ENCODE measurements at places on chromosomes 1 and 21.

DNA sequence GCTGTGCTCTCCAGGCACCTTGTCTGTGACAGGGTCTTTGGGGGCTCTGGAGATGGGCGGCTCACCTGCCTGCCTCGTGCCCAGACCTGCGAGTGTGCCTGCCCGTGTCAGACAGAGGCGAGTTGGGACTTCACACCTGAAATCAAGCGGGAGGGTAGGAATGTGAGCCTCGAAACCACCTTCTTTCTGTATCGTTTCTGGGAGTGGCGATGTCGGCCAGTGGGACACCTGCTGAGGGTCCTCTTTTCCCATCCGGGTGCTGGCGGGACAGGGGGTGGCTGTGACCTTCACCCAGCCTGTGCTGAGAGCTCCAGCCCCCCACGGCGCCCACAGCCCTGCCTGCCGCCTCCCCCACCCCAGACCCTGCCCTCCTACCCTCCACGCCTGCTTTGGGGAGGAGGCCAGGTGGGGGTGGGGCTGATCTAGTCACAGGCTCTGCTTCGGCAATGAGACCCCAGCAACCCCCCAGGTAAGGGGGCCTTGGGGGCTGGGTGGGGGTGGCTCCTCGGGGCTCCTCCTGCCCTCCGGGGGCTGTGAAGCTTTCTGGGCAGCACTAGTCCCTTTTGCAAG is 15.6 kb upstream of the FAAP20 start:
- peaks cover 38% of the 10 kb centered on the region for H3K4me1 ChIP-seq
- H3K27me3 ChIP-seq: no peaks in the 10 kb centered on the region
- no peak for DNase-seq
- no peak overlapping the region for H3K4me3 ChIP-seq

GRCh38 chr21:45380566-45380965 is 24.4 kb upstream of the COL18A1 start:
- H3K27ac ChIP-seq: peak overlapping the region; percentile 49
- no peak overlapping the region for H3K4me3 ChIP-seq
- H3K27me3 ChIP-seq: no peaks in the 10 kb centered on the region

DNA sequence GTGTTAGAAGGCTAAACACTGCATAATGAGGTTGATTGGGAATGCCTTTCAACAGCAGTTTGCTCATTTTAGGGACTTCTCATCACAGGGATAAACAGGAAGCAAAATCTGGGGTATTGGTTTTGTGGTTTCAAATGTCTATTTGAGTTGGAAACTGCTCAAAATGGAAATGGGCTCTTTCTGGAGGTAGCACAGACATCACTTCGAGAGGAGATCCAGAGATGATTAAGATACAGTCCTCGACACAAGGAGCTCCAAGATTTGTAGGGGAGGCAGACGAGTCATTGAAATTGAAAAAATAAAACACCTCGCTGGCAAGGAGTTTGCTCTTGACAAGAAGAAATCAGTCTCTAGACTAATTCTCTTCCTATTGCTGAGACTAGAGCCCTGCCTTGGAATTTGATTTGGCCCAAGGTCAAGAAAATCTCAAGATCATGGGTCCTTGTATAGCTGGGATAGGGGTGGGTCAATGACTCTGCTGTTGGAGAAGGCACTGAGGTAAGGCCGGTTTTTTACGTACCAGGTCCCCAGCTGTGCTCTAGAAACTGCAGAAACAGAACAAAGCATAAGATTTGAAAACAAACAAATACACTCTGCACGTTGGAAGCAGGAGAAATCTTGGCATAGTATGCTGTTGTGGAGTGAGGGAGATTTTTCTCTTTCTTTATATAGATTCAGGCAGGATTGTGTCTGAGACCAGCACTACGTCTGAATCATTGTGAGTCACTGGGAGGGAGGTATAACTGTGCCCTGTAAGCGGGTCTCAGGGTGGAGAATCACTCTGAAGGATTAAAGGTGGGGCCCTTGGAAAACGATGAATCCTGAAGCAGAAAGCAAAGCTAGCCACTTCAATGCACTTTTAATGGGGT is 17.7 kb upstream of the KLHDC8A start:
- no peak overlapping the region for H3K4me3 ChIP-seq
- no peaks in the 10 kb centered on the region for H3K36me3 ChIP-seq
- peaks cover 39% of the 10 kb centered on the region for H3K4me1 ChIP-seq
- peaks cover 14% of the 10 kb centered on the region for H3K27me3 ChIP-seq
- H3K27ac ChIP-seq: no peak overlapping the region
- DNase-seq: no peak

DNA sequence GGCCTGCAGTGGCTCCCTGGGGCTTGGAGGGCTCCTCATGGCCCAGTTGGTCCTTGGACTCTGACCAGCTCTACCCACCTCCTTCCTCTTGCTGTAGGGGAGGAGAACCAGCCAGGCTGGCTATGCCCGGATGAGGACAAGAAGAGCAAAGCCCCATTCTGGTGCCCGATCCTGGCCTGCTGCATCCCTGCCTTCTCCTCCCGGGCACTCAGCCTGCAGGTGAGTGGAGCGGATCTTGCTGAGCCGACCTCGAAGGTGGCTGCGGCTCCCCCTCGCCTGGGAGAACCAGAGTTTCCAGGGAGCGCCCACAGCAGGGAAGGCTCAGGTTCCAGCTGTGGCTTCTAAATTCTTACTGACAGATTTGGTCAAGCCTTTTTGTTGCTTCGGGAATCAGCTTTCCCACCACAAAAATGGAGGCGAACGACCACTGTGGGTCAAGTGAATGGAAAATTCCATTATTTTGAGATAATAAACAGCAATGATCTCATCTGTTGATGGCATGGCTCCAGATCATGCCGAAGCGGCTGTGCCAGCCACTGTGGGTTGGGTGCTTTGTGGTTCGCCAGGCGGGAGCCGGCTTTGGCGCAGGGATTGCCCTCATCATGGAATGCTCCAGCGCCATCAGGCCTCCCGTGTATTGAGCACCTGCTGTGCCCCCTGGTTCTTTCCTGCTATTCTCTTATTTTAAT is 106.5 kb upstream of the ACTL8 start:
- H3K36me3 ChIP-seq: peaks cover 4% of the 10 kb centered on the region
- no peak overlapping the region for H3K4me3 ChIP-seq

DNA sequence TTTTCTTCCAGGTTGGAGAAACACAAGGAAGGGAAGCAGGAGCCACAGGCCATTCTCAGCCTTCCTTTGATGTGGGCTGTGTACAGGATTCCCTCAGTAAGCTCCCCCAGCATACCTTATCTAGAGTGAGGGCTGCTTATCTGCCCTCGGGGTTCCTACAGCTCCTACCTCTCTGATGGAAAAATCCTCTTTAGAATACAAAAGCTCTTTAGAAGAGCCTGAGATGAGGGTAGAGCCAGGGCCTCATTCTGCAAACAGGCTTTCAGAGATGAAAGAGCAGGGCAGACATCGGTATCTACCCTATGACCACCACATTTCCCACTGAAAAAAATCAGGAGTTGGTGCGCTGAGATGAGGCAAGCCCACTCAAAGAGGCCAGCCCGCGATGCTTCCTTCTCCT is 85.1 kb downstream of the PLPP3 start:
- H3K27me3 ChIP-seq: no peaks in the 10 kb centered on the region
- H3K36me3 ChIP-seq: peaks cover 28% of the 10 kb centered on the region
- no peak overlapping the region for H3K4me3 ChIP-seq

- H3K27ac ChIP-seq: no peak overlapping the region
- no peaks in the 10 kb centered on the region for H3K36me3 ChIP-seq
- no peak for DNase-seq
These were observed 120.6 kb downstream of the PTBP2 start for GRCh38 chr1:96842215-96842614.

DNA sequence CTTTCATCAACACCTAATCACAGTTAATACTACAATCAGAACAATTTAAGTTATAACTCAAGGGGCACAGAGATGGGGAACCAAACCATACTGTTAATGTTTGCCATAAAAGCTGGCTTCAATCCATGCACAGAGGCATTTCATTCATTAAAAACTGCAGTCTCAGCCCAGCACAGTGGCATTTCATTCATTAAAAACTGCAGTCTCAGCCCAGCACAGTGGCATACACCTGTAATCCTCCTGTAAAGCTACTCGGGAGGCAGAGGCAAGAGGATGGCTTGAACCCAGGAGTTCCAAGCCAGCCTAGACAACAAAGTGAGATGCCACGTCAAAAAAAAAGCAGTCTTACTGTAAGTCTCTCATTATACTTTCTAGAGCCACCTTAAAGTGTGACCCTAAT is 29.2 kb downstream of the ARID4B start:
- H3K27me3 ChIP-seq: no peaks in the 10 kb centered on the region
- no peak overlapping the region for H3K27ac ChIP-seq
- DNase-seq: no peak
- H3K36me3 ChIP-seq: peaks cover 13% of the 10 kb centered on the region
- no peak overlapping the region for H3K4me3 ChIP-seq
- peaks cover 6% of the 10 kb centered on the region for H3K4me1 ChIP-seq

DNA sequence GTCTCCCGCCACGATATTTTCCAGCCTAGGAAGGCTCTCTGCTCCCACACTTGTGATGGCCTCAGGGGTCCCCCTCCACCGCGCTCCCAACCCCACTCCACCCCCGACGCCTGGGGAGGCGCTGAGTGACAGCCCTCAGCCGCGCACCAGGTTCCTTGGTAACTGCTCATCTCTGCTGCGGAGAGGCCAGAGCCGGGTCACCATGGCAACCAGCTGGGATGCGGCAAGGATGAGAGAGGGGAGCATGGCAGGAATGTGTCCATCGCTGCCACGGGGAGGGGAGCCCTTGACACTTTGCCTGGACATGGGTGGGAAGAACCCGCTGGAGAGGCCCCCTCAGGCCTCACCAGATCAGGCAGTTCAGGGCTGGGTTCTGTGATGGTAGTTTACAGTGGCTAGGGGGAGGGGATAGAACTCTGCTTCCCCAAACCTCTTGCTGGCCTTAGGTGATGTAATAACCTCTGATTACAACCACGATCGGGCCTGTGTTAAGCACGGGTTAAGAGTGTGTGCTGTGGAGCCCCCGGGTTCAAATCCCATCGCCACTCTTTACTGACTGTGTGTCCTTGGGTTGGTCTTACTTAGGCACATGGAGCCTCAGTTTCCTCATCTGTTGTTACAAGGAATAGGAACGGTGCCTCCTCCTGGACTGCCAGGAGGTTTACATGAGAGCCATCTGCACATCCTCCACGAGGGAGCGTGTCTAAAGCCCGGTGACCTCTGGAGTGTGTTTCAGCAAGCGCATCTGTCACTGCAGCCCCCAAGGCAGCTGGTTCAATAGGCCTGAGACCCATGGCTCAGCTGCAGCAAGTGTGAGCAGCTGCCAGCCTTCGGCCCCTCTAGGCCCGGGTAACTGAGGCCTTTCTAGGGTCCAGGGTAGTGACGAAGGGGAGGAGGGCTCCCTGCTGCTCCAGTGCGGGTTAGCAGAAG is 6.3 kb downstream of the KIF17 start:
- H3K4me1 ChIP-seq: no peaks in the 10 kb centered on the region
- H3K36me3 ChIP-seq: no peaks in the 10 kb centered on the region

GRCh38 chr1:3736708-3737107 is 15.5 kb upstream of the CCDC27 start:
- DNase-seq: no peak
- no peak overlapping the region for H3K4me3 ChIP-seq
- H3K36me3 ChIP-seq: peaks cover 12% of the 10 kb centered on the region
- no peaks in the 10 kb centered on the region for H3K4me1 ChIP-seq

GRCh38 chr1:198125995-198126735 is 30.6 kb upstream of the NEK7 start:
- peaks cover 34% of the 10 kb centered on the region for H3K4me1 ChIP-seq
- H3K27me3 ChIP-seq: no peaks in the 10 kb centered on the region
- peak overlapping the region; percentile 90 for H3K27ac ChIP-seq

DNA sequence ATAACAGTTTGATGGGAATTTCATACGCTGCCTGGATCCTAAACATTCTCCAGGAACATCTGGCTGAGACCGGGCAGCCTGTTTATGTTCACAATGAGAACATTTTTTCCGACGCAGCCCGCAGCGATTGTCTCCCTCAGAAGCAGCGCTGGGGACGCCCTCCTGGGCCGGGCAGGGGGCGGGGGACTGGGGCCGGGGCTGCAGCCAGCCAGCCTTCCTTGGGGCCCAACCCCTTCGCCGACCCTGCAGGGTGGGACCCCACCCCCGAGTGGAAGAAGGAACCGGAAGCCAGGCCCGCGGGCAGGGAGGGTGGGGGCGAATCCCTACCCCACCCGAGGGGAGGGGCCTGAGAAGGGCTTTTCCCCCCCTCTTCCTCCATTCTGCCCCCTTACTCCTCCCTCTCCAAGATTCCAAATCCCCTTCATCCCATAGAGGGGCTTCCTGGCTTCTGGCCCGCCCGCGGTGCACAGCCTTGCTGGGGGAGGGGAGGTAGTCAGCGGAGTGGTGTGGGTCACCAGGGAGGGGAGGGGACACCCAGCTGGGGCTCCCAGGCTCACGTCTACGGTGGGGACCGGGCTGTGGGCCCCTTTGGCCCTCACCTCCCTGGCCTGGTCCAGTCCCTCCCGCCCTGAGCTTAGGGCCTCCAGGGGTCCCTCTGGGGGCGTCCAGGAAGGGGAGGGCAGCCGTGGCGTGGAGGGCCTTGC is 60.6 kb downstream of the WNT9A start:
- no peaks in the 10 kb centered on the region for H3K36me3 ChIP-seq
- peaks cover 21% of the 10 kb centered on the region for H3K4me1 ChIP-seq
- peak overlapping the region; percentile 77 for H3K27ac ChIP-seq
- DNase-seq: peak; percentile 63

- no peak overlapping the region for H3K4me3 ChIP-seq
- no peak overlapping the region for H3K27ac ChIP-seq
- DNase-seq: no peak
- H3K36me3 ChIP-seq: no peaks in the 10 kb centered on the region
These were observed 325.6 kb downstream of the TTLL7 start for GRCh38 chr1:83673312-83673711.

GRCh38 chr1:24925082-24925779 is 4.8 kb downstream of the RUNX3 start:
- no peak for DNase-seq
- no peaks in the 10 kb centered on the region for H3K36me3 ChIP-seq
- no peak overlapping the region for H3K4me3 ChIP-seq
- no peak overlapping the region for H3K27ac ChIP-seq
- H3K4me1 ChIP-seq: peaks cover 9% of the 10 kb centered on the region

DNA sequence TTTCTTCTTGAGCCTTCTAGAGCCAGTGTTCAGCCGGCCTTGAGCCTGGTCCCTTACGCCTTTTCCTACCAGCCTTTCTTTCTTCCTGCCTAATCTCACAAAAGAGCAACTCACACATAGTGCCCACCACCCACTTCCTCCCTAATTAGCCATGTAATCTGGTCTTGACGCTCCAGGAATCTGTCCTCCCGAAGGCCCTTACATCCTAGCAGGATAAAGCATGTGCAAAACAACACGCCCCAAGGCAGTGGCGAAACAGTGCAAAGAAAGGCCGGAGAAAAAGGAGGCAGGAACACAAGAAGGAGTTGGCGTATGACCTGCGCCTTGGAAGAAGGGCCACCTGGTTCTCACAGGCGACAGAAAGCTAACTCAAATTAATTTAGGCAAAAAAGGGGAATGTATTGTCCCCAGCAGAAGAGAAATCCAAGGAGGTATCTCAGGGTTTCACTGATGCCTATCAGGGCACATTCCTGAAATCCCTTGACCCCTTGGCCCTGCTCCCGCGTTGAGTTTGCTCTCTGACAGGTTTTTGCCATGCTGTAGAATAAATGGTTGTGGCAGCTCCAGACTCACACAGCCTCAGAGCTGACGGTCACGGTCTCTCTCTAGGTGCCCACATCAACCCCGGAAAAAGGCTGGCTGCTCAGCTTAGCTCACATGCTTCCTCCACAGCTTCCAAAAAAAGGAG is 79.0 kb downstream of the ZNF281 start:
- H3K27me3 ChIP-seq: no peaks in the 10 kb centered on the region
- peak overlapping the region; percentile 28 for H3K27ac ChIP-seq
- H3K4me3 ChIP-seq: no peak overlapping the region
- H3K4me1 ChIP-seq: peaks cover 17% of the 10 kb centered on the region
- H3K36me3 ChIP-seq: no peaks in the 10 kb centered on the region
- no peak for DNase-seq
